Hippocampal formation (tissue), 2 donors: ENCODE measurements at places on chromosomes 3 and 15.

- no peak for DNase-seq
Observed at GRCh38 chr3:11392014-11392859, 120.0 kb downstream of the ATG7 start.

- no peak for DNase-seq
Observed at GRCh38 chr3:138769616-138770015, 65.1 kb downstream of the PIK3CB start.

GRCh38 chr3:82033186-82033585 lies 271.7 kb upstream of the GBE1 start:
- no peak for DNase-seq

DNA sequence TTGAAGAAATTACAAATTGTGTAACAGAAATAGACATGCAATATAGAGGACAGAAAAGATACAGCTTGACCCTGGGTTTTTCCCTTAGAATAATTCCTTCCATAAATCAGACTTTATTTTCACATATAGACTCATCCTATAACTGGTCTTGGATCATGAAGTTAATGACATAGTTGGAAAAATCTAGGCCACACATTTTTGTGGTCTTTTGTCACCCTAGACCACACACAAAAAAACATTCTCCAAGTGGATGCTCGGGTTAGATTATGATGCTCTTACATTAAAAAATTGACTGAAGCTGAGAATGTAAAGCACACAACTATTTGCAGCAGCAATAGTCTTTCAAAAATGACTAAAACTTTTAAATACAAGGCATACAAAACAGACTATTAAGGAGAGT lies 7.5 kb upstream of the PLA2G4D start:
- DNase-seq: no peak

GRCh38 chr3:24278543-24278942 lies 216.1 kb downstream of the THRB start:
- DNase-seq: no peak

- no peak for DNase-seq
Observed at GRCh38 chr3:50242851-50243542, 7.0 kb downstream of the GNAI2 start.

DNA sequence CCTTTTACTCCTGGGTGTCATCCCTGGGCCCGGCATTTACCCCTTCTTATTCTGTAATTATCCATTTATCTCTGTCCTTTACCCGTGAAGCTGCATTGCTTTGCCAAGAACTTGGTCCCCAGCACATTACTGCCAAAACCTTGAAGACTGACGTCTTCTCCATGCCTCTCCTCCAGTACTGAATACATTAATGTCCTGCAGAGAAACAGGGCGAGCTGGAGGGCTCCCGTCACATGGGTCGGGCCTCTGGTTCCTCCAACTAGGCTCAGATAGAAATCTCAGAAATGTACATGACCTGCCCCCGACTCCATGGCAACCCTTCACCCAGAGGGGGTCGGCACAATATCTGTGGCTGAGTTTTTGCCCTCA lies 445 bp downstream of the EFCAB12 start:
- DNase-seq: no peak

GRCh38 chr3:114846779-114847178 lies 300.3 kb downstream of the ZBTB20 start:
- no peak for DNase-seq
